ENCODE measurements at places on chromosomes 4 and X. TPM values are rescaled to one million over a fixed set of nuclear protein-coding genes. Genes with fewer than 3 reads are reported as not detected.
A peak's percentile ranks its signal among the peaks of the same experiment; 100 is the strongest.

RENBP gene
- 3.3 TPM for total RNA-seq

- DNase-seq, result no peak
Measured at GRCh38 chrX:22486296-22486695, 213.6 kb downstream of the CBLL2 start.

DNA sequence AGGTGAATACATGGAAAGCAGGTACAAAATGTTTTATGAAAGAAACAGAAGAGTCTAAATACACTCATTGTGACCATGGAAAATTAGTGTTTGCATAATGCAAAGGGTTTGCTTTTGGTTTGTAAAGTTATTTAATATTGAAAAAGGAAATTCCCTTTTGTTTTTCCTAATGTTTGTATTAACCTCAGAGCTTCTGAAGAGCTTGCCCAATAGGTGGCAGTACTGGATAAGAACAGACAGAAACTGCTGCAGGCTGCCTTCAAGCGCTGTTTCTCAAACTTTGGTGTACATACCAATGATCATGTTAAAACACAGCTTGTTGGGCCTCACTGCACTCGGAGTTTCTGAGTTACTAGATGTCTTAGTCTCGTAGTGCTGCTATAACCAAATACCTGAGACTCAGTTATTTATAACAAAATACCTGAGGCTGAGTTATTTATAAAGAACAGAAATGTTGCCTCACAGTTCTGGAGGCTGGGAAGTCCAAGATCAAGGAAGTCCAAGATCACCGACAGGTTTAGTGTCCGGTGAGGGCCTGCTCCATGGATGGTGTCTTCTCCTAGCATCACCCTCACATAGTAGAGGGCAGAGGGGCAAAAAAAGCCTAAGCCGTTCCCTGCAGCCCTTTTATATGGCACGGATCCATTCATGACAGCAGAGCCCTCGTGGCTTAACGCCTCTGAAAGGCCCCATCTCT is 54.2 kb downstream of the SUPT20HL2 start:
- peak; percentile 38 for DNase-seq

- no peak for DNase-seq
Measured at GRCh38 chrX:19863212-19863856, 24.1 kb downstream of the SH3KBP1 start.

VSIG1 gene
- 0.62 TPM for total RNA-seq

CLNK gene
- 0.16 TPM for total RNA-seq

DNA sequence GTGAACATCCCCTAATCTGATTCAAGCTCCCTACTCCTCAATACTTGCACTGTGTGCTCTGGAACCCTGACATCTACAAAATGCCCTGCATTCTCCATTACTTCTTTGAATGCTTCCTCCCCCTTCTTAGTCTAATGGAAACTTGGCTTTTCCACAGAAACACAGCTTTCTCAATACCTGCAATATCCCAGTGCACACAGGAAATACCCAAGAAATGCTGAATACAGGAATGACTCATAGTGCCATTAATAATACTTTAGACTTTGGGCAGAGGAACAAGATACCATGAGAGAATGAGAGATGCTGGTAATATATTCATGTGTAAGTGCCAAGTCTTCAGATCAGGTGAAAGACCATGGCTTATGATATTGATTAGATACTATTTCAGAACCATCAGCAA is 5.6 kb downstream of the QRFPR start:
- DNase-seq, result no peak

GRCh38 chrX:119942831-119943184 is 743 bp downstream of the NKAP start:
- no peak for DNase-seq

SRPX2 gene
- 4.4 TPM for total RNA-seq

- no peak for DNase-seq
Measured at GRCh38 chrX:47612418-47612817, 7.2 kb downstream of the SYN1 start.

DNA sequence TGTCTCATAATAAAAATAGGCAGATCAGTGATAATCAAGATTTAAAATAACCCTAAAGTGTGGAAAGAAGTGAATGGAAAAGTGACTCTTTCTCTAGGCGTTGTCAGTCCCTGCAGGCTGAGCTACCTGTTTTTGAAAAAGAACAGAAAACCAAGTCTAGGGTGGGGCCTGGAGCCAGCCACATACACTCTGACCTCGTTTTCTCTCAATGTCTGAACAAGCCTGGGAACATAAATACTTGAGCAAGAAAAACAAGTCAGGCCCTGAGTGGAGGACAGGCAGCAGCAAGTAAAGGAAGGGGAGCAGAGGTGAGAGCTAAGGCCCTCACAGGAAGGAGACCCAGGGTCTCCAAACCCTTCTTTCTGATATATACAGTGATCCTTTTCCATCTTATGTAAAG is 91.7 kb upstream of the HPF1 start:
- no peak for DNase-seq

DNA sequence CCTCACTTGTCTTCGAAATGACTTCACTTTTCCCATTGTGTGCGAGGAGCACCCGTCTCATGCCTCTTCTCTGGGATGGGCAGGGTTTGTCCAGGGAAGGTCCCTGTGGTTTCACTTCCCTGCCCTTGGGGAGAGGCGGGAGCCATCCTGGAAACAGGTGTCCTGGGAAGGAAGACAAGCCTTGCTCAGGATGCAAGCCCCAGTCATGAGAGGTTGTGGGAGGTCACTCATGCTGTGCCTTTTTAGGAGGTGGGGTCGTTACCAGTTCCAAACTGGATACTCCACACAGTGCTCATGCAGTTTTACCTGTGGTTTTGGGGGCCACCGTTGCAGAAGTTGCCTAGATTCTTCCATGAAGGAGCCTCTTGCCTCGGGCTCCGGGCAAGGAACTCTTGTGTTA is 3.8 kb downstream of the RGS12 start:
- peak; percentile 13 for DNase-seq

DNA sequence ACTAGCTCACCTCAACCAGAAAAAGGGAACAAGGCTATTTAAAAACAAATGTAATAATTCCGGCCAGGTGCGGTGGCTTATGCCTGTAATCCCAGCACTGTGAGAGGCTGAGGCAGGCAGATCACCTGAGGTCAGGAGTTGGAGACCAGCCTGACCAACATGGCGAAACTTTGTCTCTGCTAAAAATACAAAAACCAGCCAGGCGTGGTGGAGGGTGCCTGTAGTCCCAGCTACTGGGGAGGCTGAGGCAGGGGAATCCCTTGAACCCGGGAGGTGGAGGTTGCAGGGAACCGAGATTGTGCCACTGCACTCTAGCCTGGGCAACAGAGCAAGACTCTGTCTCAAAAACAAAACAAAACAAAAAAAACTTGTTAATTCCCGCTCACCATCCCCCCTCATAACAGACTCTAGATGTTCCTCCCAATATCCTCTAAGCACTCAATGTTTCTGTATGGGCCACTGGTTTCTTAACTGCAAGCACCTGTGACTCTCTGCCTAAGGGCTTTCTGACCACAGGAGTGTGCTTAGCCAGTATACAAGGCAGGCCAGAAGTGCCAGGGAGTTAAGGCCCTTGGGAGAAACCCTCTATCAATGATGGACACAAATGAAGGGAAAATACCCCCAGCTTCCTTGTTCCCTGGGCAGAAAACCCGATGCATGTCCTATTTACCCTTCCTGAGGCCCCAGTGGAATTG is 21.0 kb upstream of the THOC2 start:
- DNase-seq, result no peak

DNA sequence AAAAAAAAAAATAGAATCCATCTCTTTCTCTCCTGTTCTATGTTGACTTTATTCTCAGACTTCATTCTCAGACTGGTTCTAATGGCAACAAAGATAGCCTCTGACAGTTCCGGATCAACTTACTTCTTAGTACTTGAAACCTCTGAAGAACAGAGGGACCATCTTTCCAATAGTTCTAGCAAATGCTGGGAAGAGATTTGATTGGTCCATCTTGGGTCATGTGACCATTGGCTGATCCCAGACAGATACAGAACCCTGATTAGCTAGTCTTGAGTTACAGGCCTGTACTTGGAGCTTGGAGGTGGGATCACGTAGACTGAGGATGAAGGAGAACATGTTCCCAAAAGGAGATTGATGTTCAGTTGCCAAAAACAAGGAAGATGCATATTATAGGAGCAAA is 66.9 kb upstream of the STIM2 start:
- DNase-seq, result no peak

MORC4 gene
- 11.3 TPM for total RNA-seq

PGAM4 gene
- 0.77 TPM for total RNA-seq

DNA sequence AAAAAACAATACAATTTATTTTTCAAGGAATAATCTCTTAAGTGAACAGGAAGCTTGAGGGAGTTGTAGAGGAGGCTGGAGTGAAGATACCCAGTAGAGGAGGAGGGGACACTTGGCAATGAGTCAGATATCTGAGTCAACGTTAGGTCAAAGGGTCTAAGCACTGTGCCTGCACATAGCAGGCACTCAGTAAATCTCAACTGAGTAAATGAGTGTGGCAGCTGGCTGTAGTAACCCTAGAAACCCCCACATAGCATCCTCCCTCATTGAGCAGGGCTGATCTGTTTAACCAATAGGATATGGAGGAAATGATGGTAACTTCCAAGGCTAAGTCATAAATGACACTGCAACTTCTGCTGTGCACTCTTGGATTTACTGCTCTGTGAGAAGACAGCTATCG is 186.0 kb upstream of the FAM241A start:
- DNase-seq, result peak; percentile 29

GRCh38 chrX:153554519-153555167 is 37.2 kb downstream of the ATP2B3 start:
- DNase-seq, result peak; percentile 74

DNA sequence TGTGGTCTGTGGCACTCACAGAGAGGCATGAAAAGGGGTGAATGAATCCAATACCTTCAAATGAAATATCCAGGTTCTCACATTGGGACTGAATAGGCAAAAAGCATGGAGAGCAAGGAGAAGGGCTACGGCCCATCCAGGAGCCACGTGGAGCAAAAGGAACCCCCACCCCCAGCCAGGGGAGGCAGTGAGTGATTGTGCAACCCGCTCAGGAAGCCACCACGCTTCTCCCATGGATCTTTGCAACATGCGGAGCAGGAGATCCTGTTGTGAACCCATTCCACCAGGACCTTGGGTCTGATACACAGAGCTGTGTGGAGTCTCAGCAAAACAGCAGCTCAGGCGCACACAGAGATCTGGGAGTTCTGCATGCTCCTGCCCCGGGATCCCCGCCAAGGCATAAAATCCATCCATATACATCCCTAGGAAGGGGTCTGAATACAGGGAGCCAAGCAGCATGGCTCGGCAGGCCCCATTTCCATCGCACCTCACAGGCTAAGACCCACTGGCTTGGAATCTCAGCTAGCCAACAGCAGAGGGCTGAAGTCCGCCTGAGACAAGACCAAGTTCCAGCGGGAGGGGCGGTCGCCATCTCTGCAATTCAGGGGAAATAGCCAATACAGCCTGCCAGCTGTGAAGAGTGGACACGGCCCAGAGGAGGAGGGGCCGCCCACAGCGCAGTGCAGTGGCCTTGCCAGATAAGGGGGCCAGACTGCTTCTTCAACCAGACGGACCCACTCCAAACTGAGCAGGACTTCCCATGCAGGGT is 80.2 kb downstream of the FGF16 start:
- no peak for DNase-seq

DNA sequence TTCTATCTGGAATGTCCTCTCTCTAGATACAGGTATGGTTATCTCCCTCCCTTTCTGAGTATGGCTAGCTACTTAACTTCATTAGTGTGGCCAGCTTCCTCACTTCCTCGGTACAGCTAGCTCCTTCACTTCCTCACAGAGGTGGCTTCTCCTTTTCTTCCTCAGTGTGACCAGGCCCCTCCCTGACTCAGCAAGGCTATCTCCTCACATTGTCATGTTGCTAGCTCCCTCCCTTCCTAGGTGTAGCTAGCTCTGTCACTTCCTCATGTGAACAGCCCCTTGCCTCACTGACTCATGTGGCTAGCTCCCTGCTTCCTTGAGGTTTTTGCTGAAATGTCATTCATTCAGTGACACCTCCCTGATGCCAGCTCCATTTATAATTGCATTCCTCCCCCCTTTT is 67.3 kb upstream of the DDIT4L start:
- DNase-seq, result no peak

- DNase-seq, result no peak
Measured at GRCh38 chrX:1912193-1912592, 297.3 kb downstream of the ASMT start.

TECRL gene
- total RNA-seq, result 0.21 TPM

DNA sequence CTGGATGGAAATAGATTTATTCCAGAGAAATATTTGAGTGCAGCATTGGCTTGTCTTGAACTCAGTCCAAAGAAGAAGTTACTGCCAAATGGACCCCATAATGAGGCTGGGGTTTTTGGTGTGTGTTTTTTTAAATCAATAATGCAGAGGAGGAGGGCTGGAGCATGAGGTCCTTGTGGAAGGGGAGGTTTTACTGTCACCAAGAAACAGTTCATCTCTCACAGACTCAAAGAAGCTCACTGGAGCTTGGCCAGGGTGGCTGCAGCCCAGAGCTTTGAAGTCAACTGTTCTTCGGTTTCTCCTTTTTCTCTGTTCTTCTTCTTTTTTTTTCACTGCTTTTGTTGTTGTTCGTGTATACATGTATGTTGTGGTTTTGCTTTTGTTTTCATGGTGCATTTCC is 377.7 kb downstream of the FBXW7 start:
- no peak for DNase-seq

GRCh38 chr4:140158365-140159030 is 4.5 kb upstream of the MAML3 start:
- DNase-seq, result peak; percentile 74

DCAF4L1 gene
- 0.15 TPM for total RNA-seq

DNA sequence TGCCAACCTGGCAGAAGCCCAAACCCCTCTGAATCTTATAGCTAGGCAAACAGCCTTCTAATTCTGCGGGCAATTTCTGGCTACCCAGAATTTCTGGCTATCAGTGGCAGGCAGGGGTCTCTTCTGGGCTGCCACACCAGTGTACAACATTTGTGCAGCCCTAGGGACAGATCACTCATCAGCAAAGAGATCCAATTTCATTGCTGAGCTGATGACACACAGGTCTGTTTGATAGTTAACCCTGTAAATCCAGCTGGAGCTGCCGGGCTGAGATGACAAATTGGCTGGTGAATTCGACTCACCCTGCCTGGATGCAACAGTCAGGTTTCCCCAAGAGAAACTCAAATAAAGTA is 2.4 kb downstream of the MID1 start:
- DNase-seq, result peak; percentile 31

All from colonic mucosa (tissue), 4 donors.